ENCODE measurements at places on chromosomes 3 and 15.

DNA sequence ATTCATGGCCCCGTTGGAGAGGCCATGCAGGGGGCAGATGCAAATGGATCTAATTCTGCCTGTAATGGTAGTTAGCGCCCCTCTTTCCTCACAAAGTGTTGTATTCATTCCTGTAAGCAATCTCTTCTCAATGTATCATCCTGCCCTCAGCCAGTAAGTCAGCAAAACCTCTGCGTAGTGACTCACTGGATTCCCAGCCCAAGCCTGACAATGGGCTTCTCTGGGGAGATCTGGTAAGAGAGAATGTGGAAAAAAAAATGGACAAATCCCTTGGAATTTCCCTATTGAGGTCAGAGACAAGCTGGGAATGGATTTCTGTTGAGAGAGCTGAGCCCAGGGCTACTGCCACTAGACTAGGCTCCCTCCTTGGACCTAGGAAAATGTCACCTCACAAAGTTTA lies 25.4 kb downstream of the ADPGK start:
- peak; percentile 97 for DNase-seq

DNA sequence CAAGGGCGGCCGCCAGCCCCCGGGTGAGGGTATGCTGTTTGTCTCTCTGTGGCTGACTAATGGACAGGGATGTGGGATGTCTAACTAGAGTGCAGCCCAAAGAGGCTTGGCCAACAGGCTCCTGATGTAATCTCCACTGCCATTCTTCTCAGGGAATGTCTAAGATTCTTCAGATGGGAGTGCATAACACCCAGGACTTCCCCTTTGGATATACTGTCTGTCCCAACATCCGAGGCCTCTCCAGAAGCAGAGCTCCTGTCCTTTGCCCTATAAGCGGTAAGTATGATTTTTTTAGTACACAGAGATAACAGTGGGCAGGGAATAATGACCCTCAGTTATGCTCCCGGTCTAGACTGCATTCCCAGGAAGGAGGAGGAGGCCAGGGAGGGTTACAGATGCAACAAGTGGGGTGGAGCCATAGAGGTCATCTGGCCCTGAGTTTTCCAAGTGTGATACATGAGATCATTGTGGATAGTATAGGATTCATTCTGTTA lies 62.5 kb upstream of the SLCO2A1 start:
- no peak for DNase-seq

DNA sequence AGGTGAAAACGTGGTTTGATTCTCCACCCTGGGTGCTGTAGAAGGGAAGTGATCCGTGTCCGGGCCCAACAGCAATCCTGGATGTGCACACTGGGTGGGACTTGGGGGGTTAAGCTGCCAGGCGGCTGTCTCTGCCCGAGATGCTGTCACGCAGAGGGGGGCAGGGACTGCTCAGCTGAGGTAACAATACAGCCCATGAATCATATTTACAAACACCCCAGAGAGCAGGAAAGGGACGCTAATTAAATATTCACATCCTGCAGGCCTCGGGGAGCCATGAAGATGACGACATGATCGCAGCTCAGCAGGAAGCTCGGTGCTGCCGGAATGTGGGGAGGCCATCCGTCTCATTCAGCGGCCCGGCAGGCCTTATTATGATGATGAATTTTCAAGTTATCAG lies 17.9 kb upstream of the CRABP1 start:
- peak; percentile 80 for DNase-seq

GRCh38 chr3:121153851-121154250 lies 245.8 kb downstream of the STXBP5L start:
- DNase-seq = no peak

DNA sequence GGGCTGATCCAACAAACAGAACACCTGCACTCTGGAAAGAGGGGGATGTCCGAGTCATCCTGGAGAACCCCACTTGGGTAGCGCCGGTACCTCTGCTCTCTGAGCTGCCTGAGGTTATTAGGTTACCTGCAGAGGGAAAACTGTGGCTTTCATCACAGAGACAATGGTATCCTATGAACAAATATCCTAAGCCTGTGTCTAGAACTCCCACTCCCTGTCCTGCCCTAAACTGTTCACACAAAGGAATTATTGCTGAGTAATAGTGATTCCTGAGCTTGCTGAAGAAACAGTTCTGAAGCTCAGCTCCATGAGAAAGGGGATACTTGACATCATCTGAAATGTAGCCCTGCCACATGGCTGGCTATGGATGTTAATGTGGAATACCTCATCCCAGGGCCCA lies 31.9 kb upstream of the WNT5A start:
- DNase-seq = peak; percentile 79

DNA sequence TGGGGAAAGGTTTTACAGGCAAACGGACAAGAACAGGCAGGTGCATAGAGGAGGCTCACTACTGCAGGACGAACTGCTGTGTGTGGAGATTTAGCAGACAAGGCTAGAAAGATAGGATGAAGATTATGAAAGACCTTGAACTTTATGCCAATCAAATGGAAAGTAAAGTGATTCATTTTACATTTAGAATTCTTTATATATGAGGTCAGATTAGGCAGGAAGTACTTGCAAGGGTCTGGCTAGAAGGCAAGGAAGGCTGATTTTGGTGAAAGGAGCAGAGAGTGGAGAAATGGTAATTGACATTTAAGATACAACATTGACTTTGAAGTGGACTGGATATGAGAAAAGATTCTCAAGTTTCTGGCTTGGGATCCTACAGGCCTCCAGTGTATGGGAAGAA lies 33.6 kb downstream of the PLSCR4 start:
- no peak for DNase-seq

DNA sequence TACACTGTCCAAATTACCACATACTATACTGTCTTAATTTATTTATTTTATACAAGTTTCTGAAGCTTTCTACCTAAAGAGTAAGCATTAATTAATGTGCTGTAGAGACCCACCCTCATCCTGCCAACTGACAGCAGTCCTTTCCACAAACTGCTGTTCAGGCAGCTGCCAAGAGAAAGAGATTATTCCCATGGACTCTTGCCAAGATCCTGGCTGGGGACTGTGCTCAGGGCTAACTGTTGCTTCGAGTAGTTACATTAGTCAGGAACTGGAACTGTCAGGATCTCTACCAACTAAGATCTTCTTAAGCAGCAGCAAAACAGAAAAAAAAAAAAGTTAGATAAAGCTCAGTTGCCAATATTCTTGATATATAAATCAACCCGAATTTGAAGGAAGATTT lies 398.8 kb downstream of the MECOM start:
- DNase-seq = peak; percentile 45

DNA sequence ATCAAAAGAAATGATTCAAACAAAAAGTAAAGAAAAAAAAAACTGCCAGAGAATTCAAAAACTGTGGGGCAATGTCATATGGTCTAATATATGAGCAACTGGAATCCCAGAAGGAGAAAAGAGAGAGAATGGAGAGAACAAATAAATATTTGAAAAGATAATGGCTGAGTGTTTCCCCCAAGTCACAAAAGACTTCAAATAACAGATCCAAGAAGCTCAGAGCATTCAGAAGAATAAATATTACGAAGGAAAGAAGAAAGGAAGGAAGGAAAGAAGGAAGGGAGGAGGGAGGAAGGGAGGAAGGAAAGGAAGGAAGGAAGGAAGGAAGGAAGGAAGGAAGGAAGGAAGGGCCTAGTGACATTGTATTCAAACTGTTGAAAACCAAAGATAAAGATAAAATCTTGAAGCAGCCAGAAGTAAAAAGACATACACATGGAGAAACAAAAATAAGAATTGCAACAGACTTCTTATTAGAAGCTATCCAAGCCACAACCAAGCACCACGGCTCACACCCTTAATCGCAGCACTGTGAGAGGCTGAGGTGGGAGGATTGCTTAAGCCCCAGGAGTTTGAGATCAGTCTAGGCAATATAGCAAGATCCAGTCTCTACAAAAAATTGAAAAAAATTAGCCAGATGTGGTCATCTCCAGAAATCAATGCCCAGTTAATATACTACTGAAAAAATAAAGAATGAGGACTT lies 118.9 kb upstream of the IGSF10 start:
- DNase-seq = peak; percentile 69

DNA sequence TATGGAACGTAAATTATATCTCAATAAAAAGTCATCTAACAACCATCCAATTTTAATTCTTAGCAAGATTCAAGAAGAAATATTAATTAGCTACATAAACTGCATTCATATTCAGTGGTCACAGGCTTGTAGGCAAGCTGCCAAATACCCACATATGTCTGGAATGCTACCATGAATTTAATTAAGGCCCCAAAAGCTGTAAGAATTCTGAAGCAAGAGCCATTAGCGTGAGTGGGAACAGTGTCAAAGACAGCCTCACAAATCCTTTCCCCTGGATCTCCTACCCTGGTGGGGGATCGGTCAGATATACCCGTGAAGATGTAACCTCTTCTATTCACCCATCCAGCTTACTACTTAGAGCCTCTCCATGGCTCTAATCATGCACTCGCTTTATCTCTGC lies 40.0 kb downstream of the ATG7 start:
- DNase-seq = peak; percentile 54

GRCh38 chr15:95208988-95209387 lies 977.6 kb downstream of the MCTP2 start:
- no peak for DNase-seq

- DNase-seq = no peak
Measured at GRCh38 chr3:121974601-121975111, 47.4 kb downstream of the ILDR1 start.

GRCh38 chr3:41653571-41654239 lies 308.2 kb downstream of the ULK4 start:
- DNase-seq = no peak

DNA sequence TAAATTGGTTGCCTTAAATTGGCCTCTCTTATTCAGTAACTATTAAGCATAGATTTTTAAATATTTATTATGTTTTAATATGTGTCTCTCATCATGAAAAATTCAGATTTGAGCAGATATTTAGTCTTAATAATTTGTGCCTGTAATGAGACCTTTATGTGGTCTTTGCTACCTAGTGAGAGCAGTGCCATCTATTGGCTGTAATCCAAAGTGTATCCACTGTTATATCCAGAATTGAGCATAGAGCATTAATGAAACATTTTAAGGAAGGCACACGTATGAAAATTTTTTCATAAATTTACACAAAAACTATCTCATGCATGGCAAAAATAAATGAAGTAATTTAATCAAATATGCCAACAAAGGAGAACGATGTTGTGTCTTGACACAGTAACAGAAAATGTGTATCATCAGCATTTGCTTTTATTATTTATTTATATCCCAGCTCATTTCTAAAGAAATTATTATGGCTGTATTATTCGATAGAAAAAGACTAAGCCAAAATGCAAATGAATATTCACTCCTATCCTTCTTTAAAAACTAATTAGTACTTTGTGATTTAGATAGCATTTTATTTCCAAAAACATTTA lies 203.5 kb downstream of the RSRC1 start:
- DNase-seq = peak; percentile 45

DNA sequence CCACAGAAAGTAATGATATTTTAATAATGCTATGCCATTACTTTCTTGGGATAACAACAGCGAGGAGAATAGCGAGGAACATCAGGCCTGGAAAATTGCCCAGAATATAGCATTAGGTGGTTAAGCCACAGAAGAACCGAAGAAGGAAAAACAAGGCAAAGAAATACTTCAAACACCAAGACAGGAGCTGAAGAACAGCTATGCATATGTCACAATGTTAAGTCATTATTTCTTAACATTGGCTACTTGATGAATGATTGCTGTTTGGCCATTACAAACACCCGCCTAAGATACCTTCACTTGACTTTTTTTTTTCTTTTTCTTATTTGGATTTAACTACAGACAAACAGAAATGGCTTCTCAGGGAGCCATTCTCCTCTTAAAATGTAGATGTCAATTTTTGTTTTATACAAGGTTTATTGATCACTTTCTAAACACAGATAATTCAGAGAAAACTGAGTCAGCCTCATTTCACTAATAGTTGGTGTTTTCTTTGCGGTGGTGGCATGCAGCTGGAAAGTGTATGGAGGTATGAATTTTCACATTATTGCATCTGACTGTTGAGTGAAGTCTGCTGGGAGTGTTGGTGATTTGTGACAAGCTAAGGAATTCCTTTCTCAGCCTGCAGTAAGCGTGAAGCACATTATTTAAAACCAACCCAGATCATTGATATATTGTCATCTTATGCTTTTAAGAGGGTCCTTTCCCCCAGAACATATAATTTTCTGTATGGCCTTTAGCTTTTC lies 705.7 kb upstream of the NR2F2 start:
- DNase-seq = no peak

DNA sequence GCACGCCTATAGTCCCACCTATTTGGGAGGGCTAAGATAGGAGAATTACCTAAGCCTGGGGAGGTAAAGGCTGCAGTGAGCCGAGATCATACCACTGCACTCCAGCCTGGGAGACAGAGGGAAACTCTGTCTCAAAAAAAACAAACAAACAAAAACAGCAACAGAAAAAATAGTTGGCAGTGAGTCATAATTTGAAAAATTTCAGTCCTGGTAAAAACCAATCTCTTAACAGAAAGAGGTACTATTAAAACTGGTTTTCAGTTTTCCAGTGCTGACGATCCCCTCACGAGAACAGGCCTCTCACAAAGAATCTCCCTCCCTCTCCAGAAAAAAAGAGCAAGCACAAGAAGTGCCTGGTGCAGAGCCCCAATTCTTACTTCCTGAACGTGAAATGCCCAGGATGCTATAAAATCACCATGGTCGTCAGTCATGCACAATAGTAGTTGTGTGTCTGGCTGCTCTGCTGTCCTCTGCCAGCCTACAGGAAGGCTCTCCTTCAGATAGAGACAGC lies 22.8 kb upstream of the MAP4 start:
- no peak for DNase-seq

DNA sequence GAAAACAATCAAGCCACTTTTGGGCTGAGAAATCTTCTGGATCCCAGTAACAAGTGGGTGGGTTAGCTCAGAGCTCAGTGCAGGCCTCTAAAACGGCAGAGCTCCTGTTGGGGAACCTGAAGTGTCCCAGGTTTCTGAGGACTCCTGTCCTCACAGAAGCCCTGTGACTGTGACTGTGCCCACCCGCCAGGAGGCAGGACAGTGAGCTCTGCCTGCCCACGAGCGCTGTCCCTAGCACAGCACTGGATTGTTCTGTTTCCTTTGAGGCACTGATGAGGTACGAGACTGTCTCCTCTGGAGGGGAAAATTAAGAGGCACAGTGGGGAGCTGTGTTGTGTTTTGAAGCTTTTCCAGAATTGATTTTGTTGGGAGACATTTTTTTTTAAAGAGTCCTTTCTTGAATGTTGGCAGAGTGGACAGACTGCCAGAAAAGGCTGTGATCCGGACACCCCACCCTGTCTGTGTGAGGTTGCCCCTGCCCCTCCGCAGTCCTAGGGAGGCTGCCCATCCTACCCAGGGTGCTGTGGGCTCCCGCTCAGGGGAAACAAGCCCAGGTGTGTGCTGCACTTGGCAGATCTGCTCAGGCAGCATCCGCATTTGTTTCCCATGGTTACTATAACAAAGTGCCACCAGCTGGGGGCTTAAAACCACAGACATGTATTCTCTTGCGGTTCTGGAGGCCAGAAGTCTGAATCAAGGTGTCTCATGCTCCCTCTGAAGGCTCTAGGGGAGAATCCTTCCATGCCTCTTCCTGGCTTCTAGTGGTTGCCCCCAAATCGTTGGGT lies 66.6 kb upstream of the LARS2 start:
- peak; percentile 13 for DNase-seq

Measured in fibroblast of skin of abdomen (primary cell).